ENCODE measurements at places on chromosomes 2 and 18.

DNA sequence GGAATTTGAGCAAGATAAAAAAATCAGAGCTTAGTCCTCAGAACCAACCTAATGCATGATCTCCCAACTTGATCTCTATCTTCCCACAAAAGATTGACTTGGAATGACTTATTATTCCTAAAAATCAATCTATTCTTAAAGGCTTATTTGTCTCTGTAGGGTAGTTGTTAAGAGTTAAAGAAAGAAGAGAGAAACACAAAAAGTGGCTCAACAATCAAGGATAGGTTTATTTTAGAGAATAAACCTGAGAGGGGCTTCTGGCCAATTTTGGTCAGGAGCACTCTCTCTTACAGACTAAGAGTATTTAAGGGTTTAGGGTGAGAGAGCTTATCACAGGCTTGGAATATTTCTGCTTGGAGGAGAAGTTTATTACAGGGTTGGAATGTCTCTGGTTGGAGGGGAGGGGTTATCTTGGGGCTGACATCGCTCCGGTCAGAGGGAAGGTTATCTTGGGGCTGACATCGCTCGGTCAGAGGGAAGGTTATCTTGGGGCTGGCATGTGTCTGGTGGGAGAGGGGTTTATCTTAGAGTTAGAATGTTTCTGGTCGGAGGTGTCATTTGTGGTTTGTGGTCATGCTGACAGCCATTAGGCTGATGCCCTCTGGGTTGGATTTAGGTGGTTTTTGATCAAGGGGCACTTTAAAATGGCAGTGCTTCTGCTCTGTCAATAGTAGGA lies 2.4 kb upstream of the MFF start:
- no peaks in the 10 kb centered on the region for H3K27me3 ChIP-seq
- no peak overlapping the region for H3K4me3 ChIP-seq
- H3K27ac ChIP-seq: no peak overlapping the region
- no peak for DNase-seq
- H3K36me3 ChIP-seq: no peaks in the 10 kb centered on the region

DNA sequence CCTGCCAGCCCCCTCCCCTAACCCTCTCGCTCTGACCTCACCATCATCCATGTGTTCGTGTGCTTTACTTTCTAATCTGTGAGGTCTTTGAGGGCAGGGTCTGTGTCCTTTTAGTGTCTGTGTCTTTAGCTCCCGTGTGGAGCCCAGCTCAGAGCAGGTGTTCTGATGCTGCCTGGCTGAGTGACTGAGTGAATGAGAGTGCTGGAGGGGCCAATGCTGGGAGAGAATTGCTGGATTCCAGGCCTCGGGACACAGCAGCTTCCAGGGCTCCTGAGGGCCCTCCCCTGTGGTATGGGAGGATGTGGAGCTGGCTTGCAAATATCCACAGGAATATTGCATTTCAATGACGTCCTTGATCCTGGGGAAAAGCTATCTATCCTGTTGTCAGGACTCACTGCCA lies 160.6 kb downstream of the ANKRD30B start:
- peaks cover 8% of the 10 kb centered on the region for H3K4me1 ChIP-seq
- no peaks in the 10 kb centered on the region for H3K27me3 ChIP-seq
- no peak overlapping the region for H3K4me3 ChIP-seq

- peak overlapping the region; percentile 19 for H3K4me3 ChIP-seq
- peak overlapping the region; percentile 30 for H3K27ac ChIP-seq
- H3K36me3 ChIP-seq: peaks cover 6% of the 10 kb centered on the region
Measured at GRCh38 chr2:27372937-27373336, 2.5 kb downstream of the SNX17 start.

- peaks cover 10% of the 10 kb centered on the region for H3K36me3 ChIP-seq
- H3K27me3 ChIP-seq: no peaks in the 10 kb centered on the region
- H3K4me1 ChIP-seq: no peaks in the 10 kb centered on the region
- H3K4me3 ChIP-seq: no peak overlapping the region
- no peak for DNase-seq
Measured at GRCh38 chr2:21924640-21925285, 801.0 kb downstream of the TDRD15 start.
